Fibroblast of upper back skin (primary cell): ENCODE measurements at places on chromosomes 11 and 22.

- peak; percentile 10 for DNase-seq
These were observed 55.5 kb downstream of the CLPB start for GRCh38 chr11:72378704-72379383.

- DNase-seq: no peak
These were observed 10.0 kb upstream of the RAB1B start for GRCh38 chr11:66258473-66258893.

DNA sequence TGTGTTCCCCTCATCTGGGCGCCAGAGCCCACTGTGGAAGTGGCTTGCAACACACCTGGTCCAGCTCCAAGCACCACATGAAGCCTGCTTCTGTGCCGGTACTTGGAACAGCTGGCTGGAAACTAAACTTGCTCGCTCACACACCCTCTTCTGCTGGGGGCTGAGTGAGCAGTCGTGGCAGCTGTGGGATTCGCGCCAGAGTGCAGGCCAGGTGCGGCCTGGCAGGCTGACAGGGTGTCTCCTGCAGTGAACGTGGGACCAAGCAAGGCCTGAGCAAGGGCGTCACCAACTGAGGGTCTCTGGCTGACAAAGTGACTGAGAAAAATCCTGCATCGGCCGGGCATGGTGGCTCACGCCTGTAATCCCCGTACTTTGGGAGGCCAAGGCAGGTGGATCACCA, 15.2 kb downstream of the SMC1B start:
- no peak for DNase-seq

DNA sequence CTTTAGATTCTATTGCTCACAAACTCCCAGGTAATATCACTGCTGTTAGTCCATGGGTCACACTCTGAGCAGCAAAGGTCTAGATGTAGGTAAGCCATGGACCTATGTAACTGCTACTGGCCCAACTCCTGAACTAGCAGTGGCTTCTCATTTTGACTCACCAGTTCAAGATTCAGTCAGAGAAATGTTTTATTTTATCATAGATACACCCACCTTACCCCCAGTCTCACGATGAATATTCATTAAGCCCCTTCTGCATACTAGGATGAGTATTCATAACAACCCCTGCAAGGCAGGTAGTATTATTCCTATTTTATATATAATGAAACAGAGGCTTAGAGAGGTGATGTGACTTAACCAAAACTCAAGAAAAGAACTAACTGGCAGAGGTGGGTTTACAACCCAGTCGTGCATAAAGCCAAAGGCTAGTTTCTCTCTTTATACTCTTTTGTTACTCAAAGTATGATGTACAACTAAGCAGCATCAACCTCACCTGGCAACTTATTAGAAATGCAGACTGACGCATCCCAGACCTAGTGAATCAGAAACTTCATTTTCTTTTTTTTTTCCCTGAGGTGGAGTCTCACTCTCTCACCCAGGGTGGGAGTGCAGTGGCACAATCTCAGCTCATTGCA, 957.6 kb upstream of the CCDC90B start:
- DNase-seq: no peak

DNA sequence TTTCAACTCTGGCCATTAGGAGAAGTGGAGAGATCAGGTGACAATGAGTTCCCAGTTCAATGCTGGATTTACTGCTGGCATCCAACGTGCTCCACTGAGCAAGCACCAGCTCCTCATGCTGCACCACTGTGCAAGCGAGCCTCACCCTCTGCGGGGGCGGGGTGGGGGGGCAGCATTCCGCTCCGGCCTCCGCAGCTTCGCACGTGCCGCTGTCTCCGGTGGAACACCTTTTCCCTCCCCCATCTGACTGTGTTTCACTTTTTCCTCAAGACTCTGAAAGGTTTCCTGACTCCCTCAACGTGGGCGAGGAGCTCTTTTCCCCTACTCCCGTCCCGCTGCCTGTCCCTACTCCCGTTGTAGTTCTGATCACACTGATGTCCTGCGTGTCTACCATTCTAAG, 835 bp upstream of the RHOD start:
- DNase-seq: no peak

DNA sequence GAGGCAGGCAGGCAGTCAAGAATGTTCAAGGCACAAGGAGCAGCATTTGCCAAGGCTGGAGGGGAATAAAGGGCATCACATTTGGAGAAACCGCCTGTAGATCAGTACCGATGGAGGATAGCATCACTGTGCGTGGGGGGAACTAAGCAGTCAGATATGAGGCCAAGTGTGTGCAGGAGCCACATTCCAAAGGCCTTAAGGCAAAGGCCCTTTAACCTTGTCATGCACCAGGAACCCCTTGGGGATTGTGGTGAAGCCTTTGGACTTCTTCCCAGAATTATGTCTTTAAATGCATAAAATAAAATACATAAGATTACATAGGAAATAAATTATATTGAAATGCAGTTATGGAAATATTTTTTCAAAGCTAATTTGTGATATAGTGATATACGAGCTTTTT, 532.1 kb downstream of the BUD13 start:
- peak; percentile 58 for DNase-seq

DNA sequence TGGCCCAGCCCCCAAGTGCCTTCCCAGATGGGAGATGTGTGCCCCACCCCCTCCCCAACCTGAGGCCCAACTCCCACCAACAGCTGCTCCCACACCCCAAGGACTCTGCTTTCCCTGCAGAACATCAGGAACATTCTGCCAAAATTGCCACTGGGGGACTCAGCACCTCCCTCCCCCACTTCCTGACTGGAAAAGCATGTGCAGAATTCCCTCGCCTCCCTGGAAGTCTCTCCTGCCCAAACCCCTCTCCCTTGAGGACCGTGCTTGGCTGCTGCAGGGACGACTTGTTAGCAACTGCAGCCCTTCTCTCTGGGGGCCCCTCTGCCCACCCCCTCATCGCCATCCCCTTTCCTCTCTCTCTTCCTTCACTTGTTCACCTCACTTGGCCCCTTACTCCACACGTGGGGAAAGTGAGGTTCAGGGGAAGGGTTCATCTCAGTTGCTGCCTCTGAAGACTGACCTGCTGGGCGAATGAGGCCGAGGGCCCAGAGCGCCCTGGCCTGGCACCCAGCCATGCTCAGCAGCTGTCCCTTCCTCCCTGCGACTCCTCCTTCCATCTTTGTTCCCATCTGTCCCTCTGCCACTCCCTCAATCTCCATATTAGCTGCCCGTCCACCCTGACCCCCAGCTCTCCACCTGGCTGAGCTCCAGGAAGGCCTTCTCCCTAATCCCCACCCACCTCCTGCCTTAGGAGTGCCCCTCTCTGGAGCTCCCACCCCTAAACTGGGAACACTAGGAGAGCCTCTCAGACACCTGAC, 105.1 kb downstream of the CHST1 start:
- DNase-seq: no peak

GRCh38 chr11:75431533-75432525, 1.2 kb downstream of the KLHL35 start:
- no peak for DNase-seq

DNA sequence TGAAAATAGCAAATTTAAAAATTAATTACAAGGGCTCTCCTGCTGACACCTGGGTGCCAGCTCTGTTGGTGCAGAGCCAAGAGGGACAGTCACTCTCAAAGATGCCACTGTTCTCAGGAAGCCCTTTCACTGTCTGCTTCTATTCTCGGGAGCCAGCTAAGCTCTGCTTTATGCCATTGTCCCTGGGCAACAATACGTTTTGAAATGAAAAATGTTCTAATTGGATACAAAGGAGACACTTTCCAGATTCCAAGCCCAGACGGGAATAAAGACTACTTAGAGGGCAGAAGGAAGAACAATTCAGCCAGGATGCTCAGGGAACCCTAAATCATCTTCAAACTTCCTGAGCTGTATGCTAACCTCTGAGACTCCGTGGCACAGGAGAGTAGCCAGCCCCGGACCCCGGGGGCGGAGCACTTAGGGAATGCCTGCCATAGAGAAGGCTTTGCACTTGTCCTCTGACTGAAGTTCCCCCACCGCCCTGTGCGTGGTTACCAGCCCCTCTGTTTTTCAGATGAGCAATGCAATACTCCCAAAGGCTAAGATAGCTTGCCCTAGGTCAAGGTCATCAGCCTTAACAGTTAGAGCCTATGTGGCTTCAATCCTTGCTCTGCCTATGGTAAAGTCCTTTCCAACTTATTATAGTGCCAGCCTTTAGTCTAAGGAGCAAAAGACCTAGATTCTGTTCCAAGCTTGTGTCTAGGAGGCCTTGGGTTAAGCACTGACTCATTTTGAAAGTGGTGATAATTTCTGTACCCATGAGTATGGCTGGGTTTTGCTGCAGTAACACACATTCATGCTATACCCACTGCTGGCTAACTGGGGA, 150.9 kb downstream of the CACNA1I start:
- no peak for DNase-seq

DNA sequence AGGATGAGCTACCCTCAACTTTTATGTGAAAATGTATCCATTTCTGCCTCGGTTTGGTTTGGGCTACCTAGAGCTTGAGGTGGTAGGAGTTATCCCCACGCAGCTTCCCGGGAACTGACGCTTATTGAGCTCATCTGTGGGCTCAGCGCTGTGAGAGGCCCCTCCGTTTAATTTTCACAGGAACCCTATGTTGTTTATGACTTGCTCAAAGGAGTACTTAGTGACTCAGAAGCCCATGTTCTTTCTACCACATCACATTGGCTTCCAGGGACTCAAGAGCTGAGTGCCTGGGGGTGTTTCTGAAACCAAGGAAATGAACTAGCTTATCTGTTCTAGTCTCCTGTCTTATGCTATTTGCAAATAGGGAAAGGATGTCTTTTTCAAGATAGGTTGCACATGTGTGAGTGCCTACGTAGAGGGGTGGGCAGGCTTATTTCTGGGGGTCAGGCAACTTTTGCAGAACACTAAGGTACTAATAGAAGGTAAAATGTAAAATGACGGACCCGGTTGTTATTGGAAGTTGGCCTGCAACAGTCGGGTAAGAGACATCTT, 40.5 kb downstream of the MICAL2 start:
- DNase-seq: peak; percentile 41

DNA sequence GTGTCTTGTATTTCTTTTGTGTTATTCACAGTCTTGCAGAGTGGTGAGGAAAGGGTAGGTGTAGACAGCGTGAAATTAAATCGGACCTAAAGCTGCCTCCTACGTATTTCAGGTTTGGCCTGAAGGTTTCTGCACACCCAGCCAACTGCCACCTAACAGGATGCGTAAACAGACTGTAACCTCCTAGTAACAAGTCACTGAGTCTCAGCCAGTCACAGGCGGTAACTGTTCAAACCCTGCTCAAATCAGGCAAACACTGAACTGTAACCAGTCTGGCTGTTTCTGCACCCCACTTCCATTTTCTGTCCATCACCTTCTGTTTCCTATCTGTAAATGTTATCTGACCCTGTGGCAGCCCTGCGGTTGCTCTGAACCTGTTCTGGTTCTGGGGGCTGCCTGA, 87.1 kb downstream of the ADAMTS15 start:
- no peak for DNase-seq

- DNase-seq: peak; percentile 78
These were observed 8.7 kb upstream of the MPEG1 start for GRCh38 chr11:59221441-59221840.

DNA sequence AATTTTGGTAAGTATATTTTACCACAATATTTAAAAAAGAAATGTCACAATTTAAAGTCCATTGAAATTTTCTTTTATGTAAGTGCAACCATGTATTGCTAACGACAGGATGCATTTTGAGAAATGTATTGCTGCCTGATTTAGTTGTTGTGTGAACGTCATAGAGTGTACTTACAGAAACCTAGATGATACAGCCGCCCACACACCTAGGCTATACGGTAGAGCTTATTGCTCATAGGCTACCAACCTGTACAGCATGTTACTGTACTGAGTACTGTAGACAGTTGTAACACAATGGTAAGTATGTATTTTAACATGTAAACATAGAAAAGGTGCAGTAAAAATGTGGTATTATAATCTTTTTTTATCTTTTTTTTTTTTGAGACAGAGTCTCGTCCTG, 48.1 kb downstream of the CBL start:
- DNase-seq: no peak

- DNase-seq: peak; percentile 99
These were observed 122.6 kb downstream of the APOL5 start for GRCh38 chr22:35840302-35840739.

GRCh38 chr11:75283391-75283931, 42.9 kb downstream of the TPBGL start:
- no peak for DNase-seq

DNA sequence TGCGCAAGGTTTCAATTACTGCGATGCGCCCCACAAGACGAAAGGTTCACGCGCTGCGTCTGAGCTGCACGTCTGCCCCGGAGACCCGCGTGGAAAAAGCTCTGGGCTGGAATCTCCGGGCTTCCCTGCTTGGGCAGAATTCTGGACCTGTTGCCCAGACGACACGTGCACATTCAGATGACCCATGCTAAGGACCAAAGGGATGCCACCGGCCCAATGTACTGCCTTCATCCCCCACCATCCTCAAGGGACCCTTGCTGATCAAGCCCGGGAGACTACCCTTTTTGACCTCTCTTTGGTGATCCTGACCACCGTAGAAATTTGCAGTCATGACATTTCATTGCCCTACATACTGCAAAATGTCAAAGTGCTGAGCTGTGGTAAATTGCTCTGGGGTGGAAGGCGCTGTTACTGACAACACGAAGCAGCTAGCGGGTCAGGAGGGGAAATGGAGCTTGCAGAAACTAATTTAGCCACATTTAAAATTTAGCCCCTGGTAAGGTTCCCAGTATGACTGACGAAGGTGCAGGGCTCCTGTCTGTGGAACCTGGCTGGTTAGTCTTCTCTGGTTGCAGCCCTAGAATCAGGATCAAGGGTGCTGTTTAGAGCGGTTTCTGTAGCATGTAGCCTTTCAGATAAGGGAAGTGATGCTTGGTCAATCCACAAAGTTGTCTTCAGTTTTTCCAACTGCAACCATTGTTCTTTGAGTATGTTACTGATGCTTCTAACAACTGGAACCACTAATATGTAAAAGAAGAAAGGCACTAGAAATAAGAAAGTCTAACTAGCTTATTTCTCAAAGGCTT, 81.9 kb downstream of the PRR5L start:
- no peak for DNase-seq

DNA sequence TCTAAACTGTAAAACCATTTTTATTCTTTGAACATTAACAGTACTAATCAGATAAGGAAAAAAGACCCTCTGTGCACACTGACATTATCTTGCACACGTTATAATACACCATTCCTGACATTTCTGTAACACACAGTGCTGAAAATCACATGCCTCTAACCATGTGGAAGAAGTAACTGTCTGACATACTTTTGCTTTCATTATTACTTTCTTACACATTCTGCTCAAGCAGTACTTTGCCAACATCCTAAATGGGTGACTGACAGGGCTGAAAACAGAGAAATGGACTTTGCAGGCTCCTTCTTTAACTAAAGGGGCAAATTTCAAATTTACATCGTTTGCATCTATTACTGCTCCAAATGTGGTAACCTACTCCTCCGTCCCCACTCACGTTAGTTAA, 22.8 kb upstream of the TP53AIP1 start:
- DNase-seq: no peak
